ENCODE measurements at places on chromosomes 5 and 9.

DNA sequence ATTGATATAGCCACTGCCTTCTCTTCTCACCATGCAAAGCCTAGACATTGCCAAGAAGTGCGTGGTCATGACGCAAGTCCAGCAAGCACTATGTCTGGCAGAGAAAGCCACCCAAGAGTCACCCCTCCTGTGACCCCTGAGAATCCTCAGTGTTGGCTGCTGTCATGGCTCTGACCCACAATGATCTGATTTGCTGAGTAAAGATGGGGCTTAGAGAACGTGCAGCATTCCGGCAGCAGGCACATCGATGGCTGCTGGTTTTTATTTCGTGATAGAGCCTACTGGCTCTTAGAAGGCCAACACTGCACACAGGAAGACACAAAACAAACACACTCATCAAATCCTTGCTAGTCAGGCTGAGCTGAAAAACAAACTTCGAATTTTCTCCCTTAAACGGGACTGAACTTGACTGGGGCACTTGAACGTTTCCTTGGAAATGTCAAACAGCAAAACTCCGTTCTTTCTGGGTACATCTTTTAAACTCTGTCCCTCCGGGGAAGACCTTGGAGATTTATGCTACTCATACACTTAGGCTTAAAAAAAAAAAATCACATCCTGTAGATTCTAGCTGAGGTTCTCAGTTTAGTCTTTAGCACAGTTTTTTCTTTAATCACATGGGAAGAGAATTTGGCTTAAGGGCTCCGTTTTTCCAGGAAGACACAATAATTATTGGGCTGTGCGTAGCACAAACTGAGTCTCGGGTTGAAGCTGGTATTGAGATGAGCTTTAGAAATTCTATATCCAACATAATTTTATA lies 88.2 kb upstream of the BASP1 start:
- no peak for DNase-seq

DNA sequence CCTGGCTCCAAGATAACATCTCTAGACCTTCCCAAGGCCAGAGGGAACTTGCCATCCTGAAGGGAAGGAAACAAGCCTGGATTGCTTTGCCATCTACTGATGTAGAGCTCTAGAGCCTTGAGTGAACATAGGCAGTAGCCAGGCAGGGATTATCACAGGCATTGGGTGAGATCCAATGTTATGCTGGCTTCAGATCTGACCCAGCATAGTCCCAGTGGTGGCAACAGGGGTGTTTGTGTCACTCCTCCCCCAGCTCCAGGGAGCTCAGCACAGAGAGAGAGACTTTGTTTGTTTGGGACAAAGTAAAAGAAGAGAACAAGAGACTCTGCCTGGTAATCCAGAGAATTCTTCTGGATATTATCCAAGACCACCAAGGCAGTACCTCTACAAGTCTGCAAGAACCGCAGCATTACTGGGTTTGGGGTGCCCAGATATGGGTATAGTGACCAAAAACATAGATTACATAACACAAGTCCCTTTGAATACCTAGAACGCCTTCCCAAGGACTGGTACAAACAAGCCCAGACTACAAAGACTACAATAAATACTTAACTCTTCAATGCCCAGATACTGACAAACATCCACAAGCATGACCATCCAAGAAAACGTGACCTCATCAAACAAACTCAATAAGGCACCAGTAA lies 137.6 kb upstream of the DAPK1 start:
- DNase-seq: no peak

DNA sequence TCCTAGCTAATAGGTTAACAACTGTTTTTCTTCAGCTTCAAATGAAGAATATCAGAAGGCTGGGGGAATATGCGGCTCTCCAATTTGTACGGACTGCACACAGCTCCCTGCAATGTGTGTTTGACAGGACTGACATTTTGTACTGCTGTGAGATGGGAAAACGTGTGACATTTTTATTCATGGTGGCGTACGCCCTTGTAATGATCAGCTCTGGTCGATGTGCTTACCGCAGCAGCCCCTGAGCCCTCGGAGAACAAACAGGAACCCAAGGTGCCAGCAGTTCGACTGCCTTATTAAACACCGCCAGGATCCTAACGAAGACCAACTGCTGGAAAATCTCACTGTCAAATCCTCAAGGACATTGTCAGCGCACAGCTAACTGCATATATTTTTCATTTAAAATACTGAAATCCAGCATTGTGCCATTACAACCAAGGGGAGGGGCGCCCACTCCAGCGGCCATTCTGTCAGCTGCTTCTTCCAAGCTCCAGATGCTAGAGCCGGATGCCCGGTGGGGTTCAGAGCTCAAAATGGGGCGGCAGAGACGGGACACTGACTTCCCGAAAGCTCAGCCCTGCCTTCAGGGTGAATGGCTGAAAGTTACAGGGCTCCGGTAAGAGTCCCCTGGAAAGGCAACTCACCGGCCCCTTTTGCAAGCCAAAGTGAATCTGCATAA lies 66.8 kb downstream of the CRB2 start:
- no peak for DNase-seq

- DNase-seq: no peak
Measured at GRCh38 chr5:172078726-172079345, 72.4 kb upstream of the FBXW11 start.

DNA sequence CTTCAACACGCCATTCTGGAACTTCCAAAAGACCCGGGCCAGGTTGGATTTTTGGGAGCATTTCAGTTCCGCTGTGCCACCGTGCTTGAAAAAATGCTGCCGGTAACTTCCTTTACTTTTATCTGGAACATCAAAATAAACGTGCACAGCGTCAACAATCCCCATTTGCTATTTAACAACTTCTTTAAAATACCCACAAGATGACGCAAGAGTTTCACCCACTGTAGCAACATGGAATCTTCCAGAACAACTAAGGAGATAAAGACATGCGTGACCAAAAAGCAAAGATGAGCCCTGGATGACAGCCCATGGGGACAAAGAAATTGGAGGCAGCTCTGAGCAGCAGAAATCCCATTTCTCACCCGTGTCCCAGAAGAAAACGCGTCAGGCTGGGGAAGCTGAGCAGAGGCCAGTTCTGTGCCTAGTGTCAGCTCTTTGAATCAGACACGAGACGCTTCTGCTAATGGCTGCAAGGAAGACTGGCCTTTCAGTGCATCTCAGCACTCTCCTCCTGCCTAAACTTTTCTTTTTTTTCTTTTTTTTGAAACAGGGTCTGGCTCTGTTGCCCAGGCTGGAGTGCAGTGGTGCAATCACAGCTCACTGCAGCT lies 61.3 kb downstream of the SECISBP2 start:
- peak; percentile 15 for DNase-seq

DNA sequence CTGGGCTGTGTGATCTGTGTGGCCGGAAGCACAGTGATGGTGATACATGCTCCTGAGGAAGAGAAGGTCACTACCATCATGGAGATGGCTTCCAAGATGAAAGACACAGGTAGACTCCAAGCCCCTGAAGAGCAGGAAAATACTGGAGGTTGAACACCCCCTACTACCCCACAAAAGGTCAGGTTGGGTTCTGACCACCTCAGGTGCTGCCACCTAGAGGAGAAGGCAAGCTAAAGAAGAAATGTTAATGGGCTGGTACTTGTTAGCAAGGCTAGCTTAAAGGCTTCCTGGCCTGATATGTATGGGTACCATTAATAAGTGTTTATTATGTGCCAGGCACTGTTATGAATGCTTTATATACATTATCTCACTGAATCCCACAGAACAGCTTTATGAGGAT lies 11.7 kb downstream of the NIPAL4 start:
- peak; percentile 13 for DNase-seq

- no peak for DNase-seq
Measured at GRCh38 chr9:73200694-73201452, 49.2 kb downstream of the ANXA1 start.

GRCh38 chr9:16884952-16885513 lies 14.6 kb upstream of the BNC2 start:
- DNase-seq: no peak

GRCh38 chr9:113963017-113963620 lies 87.0 kb downstream of the ZNF618 start:
- peak; percentile 47 for DNase-seq

DNA sequence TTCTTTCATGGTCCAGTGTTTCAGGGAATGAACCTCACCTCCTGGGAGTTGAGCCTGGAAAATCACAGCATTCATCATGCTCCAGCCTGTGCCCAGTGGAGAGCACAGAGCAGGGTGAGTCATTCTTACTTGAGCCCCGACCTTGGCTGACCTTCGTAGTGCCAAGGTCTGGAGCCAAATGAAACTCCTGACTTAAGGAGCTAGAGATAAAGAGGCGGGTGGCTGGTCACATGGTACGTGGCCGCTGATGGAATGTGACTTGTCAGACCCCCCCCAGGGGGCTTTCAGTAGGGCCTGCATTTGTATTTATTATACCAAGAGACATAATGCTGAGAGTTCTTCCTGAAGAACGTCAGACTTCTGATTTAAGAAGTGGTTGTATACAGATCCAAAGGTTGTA lies 15.0 kb upstream of the PIP5K1B start:
- DNase-seq: no peak

- no peak for DNase-seq
Measured at GRCh38 chr5:18043344-18043743, 409.1 kb downstream of the TAF11L14 start.

DNA sequence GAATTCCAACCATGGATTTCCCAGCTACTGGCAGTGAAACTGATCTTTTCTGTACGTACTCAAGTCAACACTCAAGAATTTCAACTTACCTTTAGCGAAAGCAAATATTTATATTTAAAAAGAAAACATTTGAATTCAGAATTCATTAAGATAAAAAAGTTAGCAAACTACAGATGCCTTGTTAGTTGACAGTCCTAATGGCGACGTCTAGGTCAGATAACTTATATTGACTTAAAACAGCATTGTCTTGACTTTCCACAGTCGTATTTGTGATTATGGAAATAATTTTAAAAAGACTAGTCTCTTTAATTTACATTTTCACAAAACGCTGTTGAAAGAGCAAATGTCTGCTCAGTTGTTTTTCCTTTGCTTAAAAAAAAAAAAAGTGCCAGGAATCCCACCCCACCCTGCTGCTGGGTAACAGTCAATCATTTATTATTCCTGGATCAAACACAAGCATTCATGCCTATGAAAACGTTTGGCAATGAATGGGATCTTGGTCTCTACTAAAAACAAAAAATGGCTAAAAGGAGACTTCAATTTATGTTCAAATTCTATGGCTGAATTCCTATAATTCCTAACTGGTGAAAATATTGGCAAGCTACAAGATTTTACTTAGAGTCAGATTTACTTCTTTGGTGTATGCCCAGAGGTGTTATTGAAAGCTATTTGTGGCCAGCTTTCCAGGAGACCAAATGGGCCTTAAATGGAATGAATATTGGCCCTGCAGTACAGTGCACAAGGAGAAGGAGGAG lies 22.0 kb downstream of the OR2S2 start:
- DNase-seq: no peak

DNA sequence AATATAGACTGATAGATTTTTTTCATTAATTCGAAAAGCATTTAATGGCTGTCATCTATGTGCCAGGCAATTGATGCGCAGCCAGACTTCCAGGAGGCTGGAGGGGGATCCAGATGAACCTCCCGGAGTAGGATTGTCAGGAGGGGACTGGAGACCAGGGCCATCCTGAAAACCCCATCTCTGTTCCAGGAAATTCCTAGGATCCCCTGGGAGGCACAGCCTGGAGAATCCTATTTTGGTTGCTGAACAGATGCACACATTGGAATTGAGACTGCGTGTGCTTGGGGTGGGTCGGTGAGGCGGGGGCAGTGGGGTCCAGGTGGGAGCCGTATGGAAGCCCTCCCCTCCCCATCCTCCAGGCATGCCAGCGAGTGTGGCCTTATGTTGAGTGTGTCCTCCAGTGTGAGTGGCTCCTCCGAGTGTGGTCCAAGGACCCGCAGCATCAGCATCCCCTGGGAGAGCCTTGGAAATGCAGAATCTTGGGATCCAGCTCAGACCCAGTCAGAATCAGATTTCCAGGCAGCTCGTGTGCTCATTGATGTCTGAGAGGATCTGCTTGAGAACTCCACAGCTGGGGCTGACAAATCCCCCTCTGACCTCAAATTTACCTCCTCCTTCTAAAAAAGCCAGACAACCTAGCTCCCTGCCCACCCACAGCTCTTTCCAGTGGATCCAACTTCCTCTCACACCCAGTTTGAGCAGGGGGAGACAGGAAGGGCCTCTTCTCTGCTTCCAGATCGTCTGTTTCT lies 38.7 kb downstream of the ROPN1L start:
- no peak for DNase-seq

DNA sequence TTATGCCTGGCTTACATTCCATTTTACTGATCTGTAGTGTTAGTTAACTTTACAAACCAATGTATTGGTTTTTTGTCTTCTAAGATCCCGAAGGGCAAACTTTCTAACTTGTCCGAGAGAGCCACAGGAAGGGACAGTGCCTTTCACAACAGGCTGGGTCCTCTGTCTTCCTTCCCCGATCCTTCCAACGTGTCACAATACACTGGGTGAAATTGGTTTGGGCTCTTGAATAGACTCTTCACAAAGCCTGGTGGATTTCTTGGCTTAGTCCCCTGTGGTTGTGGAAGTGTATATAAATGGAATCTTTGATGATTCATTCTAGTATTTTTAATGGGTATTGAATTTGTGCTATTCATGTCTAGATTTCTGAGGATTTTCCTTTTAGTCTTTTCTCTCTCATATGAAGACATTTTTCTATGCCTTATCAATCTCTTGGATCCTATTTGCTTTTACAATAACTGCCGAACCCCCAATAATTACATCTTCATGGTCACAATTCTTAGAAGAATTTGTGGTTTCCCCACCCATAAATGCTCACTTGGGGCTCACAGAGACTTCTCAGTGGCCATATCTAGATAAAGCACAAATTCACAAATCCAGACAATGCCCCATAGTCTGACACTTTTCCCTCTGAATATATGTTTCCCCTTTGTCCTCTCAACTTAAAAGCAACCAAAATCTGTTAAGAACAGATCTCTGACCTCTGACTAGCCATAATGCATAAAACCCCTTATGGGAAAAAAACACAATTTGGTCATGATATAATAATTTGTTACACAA lies 107.7 kb downstream of the MTRR start:
- DNase-seq: no peak

DNA sequence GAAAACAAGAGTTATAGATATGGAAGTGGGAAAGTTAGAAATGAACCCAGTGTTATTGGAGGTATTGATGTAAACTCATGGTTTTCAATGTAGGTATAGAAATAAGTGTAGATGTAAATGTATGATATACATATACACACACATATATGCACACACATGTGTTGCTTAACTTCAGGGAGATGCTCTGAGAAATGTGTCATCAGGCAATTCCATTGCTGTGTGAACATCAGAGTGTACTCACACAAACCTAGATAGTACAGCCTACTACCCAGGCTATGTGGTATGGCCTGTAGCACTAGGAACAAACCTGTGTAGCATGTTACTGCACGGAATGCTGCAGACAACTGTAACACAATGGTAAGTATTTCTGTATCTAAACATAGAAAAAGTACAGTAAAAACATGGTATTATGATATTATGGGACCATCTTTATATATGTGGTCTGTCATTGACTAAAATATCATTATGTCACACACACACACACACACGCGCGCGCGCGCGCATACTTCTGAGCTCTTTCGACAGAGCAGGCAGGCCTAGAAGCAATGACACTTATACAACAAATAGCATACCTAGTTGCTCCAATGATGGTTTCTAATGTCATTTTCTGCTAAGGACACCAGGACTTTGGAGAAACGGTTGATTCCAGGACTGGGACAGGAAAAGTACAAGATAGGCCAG lies 86.6 kb downstream of the MACROH2A1 start:
- DNase-seq: no peak

Measured in hematopoietic multipotent progenitor cell treated with erythropoietin and hydrocortisone succinate and interleukin-3 and kit ligand, for 17 days (in vitro differentiated cells).